ENCODE measurements at places on chromosomes 4 and X.

DNA sequence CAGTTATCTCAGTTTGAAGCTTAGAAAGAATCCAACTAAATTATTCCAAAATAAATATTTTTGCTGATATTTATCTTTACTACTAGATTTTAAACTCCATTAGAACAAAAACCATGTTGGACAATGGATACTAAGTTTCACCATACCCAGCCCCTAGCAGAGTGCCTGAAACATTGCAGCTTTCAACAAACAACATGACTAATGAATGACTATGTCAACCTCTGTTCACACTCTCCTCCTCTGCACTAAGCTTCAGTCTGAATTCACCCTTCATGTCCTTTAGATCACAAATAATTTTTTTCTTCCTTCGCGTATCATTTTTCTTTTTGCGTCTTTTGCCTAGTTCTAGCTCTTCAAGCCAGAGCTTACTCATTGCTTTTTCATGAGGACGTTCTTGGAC, 315.2 kb downstream of the PCDH10 start:
- DNase-seq = no peak

DNA sequence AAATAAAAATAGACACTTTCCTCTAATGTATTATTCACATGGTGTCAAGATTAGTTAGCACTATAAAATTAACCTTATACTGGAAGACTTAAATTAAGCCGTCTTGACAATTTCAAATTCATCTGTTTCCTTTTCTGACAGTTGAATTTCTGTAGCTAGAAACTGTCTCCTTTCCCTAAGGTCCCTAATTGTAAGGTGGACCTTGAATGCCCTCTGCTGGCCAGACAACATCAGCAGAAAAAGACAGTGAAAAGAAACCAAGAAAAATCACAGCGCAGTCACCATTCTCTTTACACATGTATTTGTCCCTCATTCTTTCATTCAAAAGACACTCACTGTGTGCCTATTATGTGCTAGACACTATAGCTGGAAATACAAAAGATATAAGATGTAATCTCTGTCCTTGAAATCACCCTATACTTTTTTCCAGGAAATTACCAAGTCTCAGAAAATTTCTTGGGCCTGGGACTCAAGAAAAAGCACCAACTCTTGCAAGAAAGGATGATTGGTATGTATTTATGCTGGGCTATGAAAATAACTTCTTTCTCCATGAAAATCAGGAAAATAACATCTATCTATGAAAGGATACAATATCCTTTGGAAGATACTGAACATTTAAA, 32.7 kb upstream of the AMBN start:
- peak; percentile 57 for DNase-seq

DNA sequence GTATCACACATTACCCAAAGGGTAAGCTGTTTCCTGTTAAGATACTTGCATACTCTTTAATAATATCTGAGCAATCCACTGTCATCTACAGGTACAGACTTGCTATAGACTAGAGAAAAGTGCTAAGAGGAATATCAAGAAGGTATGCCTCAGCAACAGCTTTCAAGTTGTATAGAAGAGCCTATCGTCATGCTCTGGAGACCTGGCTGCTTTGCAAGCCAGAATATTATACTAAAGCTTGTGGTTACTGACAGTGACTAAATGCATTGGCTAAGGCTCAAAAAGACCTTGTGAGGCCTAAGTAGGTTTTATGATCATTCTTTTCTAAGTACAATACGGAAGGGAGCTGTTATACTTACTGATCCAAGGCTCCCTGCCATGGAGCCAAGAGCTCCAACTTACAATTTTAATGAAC, 11.3 kb downstream of the LAMP2 start:
- DNase-seq = no peak

DNA sequence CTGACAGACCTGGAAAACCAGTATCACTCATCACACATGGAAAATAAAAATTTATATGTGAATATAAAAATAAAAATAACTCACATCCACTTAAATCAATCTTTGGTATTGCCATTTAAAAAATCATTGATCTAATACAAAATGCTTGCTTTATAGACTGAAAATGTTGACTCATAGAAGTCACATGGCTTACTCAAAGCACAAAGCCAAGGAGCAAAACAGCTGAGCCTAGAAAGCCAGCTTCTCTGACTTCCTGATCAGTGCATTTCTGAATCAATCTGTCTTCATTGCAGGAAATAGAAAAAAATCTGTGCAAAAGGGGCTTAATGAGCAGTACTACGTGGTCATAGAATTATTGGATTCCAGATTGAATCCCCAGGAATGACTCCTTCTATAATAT, 176.9 kb upstream of the HS3ST1 start:
- DNase-seq = no peak

DNA sequence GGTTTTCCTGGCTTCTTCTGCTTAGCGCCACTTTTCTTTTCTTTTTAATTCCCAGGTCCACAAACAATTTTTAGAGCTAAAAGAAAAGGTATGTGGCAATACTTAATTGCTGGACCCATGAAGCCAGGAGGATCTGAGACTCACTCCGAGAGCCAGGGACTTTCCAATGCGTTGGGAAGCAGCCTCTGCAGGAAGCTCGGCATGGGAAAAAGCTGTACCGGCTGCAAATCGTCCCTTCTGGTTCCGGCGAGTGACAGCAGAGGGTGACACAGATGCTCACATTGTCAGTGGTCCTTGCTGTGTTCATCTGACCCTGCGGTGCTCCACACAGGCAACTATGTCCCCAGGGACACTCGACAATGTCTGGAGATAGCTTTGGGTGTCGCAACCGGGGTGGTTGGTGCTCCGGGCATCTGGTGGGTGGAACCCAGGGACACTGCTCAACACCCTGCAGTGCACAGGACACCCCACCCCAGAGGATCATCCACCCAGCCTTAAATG, 164.0 kb downstream of the PRKX start:
- DNase-seq = peak; percentile 5

- DNase-seq = no peak
Measured at GRCh38 chrX:40433160-40433559, 147.6 kb upstream of the ATP6AP2 start.

DNA sequence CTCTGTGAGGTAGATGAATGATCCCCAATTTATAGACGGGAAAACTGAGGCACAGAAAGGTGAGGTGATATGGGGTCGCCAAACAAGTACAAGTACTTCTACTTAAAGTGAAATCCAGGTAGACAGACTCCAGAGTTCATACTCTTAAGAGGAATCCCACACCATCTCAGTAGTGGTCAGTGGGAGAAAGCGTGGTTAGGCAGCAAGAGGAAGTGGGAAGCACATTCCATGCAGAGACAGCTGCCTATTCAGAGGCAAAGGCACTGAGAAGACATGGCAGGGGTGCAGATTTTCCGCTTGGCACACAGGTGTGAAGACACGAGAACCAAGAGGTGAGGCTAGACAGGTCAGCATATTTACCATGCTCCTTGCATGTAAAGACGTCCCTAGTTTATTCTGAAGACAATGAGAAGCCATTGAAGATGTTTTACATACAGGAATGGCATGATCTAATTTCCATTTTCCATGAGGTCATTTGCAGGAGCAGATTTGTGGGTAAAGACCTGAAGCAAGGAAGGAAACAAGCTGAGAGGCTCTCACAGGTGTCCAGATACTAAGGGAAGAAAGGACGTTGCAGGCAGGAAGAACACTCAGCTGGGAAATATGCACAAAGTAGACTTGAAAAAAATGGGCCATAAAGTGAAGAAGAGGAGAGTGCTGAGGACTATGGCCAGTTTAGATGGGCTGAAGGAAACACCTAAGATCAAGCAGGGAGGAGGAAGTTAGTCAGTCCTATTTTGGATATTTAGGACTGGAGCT, 17.3 kb upstream of the CLNK start:
- no peak for DNase-seq

GRCh38 chrX:41014776-41015360, 70.4 kb upstream of the USP9X start:
- no peak for DNase-seq

DNA sequence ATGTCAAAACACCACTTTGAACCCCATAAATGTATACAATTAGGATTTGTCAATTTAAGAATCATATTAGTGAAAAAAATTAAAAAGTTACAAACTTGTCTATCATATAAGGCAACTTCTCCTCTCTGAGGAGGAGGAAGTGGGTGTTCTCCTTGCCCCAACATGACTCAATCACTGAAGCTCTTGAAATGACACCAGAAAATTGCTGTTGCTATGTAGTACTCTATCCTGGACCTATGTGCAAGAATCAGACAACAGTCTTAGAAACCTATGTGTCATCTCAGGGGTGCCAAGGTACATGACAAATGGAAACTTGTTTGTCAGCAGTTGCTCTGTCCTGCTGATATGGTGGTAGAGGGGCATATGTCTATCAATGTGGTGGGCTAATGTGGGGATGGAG, 47.7 kb downstream of the HMGB3 start:
- no peak for DNase-seq

GRCh38 chr4:172813359-172813923, 355.2 kb upstream of the GALNT7 start:
- DNase-seq = no peak

DNA sequence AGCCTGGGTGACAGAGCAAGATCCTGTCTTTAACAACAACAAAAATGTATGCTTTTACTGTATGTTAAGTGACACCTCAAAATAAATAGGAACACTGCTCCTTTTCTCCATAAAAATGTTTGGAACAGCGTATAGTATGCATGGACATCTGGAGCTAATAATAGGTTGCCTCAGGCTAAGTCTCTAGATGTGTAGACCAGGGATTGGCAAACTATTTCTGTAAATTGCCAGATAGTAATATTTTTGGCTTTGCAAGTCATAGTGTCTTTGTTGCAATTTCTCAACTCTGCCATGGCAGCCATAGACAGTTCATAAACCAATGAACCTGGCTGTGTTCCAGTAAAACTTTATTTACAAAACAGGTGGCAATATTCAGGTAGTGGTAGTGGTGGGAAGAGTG, 76.6 kb upstream of the CBLL2 start:
- DNase-seq = no peak

DNA sequence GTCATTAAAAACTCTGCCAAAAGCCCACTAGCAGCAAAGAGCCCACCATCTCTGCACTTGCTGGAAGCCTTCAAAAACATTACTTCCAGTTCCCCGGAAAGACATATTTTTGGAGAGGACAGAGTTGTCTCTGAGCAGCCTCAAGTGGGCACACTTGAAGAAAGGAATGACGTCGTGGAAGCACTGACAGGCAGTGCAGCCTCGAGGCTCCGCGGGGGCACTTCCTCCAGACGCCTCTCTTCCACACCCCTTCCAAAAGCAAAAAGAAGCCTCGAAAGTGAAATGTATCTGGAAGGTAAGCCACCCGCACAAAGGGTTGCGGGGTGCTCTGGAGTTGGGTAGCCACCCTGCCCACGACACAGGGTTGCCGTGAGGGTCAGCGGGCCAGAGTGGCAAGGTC, 25.9 kb downstream of the OFD1 start:
- no peak for DNase-seq

DNA sequence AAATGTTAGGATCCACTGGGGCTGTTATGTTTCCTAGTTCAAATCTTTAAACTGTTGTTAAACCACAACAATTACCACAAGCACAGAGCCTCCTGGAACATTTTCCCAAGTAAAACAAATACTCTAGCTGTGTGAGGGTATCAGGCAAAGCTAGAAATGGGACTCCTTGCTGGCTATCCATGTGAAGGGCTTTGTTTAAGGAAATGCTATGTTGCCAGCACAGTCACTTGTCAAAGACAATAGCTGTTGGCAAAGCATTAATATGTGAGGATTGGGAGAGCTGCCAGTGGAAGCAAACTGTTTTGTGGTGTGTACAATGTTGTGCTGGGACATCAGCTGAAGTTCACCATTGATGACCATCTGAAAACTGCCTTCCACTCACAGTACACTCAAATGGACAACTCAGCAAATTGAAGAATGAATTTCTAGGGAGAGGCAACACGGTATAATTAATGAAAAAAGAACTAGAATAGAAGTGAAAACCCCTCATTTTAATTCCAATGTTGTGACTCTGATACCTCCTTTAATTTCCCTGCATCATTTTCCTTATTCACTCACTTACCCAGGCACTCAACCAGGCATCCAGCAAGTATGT, 100.8 kb downstream of the ANXA3 start:
- no peak for DNase-seq

- DNase-seq = no peak
Measured at GRCh38 chr4:1846580-1846979, 9.4 kb downstream of the LETM1 start.

- no peak for DNase-seq
Measured at GRCh38 chrX:2370456-2370855, 130.3 kb downstream of the DHRSX start.

DNA sequence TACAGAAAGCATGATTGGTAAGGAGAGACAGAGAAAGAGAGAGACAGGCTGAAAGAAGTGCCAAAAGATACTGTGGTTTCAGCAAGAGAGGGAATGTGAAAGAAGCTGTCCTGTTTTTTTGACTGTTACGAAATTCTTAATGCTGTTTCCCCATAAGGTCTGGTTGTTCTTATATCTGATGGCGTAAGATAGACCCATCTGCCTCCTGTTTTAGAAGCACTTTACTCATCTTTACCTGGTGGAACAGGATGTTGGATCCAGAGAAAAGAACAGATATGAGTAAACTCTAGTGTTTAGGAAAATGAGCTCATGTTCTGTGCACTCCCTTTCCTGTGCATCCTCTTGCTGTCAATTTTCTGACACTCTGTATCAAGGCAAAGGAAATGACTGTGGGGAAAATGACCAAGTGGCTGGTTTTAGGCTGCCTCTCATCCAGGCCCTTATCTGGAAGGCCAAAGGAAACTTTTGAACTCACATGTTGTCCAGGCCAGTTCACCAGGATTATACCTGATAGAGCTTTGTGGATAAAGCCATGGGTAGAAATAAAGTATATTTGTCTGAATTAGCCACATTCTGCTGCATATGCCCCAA, 311.7 kb upstream of the HTR2C start:
- no peak for DNase-seq

DNA sequence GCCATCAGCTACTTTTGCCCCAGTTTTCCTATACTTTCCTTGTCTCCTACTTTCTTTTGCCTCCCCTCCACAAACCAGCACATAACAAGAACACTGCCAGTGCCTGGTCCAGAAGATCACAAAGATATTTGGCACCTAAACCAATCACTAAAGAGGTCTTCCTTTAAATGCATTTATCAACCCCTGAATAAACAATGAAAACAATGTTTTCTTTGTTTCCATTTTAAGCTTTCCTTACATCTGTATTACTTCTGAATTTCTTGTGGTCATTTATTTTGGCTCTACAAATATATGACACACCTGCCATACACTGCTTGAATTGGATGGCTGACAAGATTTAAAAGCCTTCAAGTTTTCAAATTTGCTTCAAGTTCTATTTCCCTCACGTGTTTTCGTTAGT, 43.9 kb downstream of the MBNL3 start:
- no peak for DNase-seq

DNA sequence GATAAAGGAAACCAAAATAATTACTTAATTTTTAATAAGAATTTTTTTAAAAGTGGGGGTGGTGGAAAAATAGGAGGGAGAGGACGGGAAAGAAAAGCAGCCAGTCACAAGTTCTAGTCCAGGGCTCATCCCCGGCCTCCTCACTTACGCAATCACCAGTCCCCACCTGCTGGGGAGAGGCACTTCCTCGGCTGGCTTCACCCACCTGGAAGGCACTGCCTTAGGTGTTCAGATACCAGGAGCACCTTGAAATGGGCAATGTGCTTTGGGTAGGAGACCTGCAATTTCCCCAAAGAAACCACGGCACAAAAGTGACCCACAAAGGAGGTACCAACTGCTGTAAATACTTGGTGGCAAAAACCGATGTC, 23.8 kb downstream of the AFAP1 start:
- DNase-seq = no peak

All from BE2C (cell line).